ENCODE measurements at places on chromosomes 7 and 10.

- DNase-seq: no peak
Measured at GRCh38 chr7:104931181-104931781, 82.7 kb upstream of the KMT2E start.

DNA sequence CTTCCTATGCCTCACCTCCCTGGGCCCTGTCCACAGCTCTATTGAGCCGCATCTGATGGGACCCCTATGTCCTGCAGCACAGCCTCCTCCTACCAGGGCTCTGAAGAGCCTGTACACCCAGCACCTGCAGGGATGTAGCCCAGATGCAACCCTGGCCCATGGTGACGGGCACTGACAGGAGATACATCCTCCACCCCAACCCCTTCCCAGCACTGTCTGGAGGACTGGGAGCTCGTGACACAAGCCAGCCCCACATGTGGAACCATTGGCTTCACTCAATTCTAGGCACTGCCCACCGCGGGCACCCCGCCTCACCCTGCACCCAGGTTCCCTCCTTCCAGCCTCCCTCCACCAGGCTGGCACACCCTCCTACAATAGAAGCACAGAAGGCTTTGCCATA is 2.6 kb upstream of the GRB10 start:
- DNase-seq: no peak

GRCh38 chr10:89335226-89335625 is 7.4 kb downstream of the IFIT3 start:
- DNase-seq: no peak

- DNase-seq: no peak
Measured at GRCh38 chr7:25989140-25989705, 162.8 kb upstream of the NFE2L3 start.

DNA sequence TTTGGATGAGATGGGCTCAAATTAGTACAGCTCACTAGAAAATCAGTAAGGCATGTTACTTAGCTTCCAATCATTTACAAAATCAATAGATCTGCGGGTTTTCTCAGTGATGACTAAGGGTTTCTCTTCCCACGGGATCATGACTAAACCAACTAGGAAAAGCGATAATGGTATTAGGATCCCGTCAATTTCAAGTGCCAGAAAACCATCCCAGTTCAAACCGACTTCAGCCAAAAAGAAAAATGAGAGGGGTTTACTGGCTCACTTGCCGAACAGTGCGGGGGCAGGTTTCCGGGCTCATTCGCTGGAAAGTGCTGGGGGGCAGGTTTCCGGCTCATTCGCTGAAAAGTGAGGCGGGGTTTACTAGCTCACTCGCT is 62.1 kb upstream of the LYZL2 start:
- no peak for DNase-seq
